ENCODE measurements at places on chromosomes 7 and 10. TPM values are rescaled to one million over a fixed set of nuclear protein-coding genes. Genes with fewer than 3 reads are reported as not detected.

DNA sequence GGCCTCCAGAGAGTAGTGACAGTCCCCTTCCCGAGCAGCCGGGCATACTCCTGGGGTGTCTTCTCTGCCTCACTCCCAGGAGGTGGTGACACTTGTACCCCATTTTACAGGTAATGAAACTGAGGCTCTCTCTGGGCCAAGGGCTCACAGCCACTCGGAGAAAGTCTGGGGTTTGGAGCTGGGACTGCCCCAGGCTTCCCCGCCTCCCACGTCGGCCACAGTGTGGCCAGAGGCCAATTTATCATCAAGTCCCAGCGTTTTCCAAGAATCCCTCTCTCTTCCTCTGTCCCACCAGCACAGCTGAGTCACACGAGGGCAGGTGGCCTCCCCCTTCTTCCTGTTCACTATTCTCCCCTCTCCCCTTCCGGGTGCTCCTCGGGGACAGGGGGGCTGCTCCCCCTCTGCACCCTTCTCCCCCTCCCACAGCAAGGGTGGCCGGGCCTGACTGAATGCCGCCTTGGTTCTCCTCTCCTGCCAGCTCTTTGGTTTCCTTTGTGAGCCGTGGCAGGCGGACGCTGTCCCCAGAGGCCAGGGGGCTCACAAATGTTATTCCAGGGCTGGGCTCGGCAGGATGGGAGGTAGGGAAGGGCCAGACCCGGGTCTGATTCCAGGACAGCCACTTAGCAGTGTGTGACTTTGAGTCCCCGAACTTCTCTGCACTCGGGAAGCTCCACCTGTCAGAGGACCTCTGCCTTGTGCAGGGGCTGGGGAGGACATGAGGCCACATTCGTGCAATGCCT is 17.7 kb downstream of the CLIP2 start:
- peak; percentile 75 for DNase-seq

GRCh38 chr10:68235581-68235980 is 3.7 kb upstream of the ATOH7 start:
- DNase-seq: no peak

Gene C10orf88
- total RNA-seq: 14.3 TPM

DNA sequence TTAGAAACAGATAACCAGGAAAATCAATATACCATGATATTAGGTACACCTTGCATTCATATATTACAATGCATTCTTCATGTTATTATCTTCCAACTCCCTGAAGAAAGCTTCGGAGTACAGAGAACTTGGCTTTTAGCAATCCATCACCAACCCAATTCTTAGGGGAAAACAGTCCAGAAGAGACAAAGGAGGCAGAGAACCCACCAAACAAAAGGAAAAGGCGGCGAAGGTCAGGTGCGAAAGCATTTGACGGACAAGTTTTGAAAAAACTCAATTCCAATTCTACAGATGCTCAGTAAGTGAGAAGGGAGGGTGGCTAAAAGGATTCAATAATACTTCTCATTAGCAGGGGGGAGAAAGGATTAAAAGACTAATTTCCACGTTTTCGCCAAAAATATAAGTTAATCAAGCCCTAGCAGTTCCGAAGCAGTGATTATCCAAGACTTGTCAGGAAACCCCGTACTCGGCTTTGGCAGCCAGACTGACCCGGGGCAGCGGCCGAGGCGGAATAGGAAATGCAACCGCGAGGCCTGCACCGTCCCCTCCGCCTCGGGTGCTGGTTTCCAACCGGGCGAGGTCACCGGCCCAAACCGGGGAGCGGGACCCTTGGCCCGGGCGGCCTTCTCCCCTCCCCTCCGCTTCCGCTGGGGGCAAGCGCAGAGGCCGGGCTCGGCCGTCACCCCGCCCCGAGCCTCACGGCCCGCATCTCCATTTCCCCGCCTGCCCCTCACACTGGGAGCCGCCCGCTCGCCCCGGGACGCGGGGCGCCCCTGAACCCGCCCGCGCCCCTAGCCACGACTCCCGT is 747 bp downstream of the GDI2 start:
- DNase-seq: no peak

Gene GJD4
- not detected for total RNA-seq

DNA sequence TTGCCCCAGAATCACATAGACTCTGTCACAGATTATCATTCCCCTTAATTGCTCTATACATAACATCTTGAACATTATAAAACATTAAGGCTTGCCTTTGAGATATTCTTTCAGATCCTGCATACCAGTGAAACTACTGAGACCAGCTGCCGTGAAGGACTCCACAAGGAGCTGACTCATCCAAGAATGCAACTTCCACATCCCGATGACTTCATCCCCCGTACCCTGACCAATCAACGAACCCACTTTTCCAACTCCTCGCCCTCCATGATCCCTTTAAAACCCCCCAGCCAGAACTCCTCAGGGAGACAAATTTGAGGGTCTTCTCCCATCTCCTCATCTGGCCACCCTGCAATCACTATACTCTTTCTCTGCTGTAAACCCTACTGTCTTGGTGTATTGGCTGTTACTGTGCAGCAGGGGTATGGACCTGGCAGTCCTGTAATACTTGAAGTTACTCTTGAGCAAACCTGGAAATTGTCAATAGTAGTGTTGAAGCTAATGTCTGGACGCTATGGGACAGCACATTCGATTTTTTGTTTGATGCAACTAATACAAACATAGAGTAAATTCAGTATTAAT is 49.8 kb downstream of the HTR5A start:
- no peak for DNase-seq

DNA sequence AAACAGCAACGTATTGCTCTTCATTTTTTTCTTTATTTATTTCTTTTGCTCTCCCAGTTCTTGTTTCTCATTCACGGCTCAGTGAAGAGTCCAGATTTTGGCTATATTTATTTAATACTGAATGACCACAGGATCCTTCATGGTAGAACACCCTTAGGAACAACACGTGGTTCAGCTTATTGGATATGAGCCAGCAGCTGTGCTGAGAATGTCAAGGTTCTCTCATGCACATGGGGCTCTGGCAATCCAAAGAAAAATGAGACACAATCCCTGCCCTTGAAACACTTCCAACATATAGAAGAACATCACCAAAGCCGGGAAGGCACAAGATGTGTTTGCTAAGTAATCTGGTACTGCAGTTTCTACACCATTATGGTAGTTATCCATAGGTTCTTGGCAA is 852.9 kb downstream of the SORCS1 start:
- no peak for DNase-seq

DNA sequence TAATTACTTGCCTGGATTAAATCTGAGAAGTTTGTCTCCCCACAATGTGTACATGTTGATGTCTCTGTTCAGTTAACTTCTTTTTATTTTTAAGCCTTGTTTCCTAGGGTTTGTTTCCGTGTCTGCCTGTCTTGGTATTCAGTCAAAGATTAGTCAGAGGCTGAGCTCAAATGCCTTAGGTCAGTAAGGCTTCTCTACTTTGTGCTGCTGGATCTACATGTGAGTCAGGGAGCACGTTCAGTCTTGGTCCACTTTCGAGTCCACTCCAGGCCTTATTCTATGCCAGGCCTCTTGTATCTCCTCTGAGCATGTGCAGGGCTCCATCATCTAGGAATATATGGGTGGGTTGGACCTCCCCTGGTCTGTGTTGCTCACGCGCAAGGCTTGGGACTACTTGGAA is 93.3 kb upstream of the FZD8 start:
- DNase-seq: peak; percentile 29

Gene NCF1
- total RNA-seq: not detected

DNA sequence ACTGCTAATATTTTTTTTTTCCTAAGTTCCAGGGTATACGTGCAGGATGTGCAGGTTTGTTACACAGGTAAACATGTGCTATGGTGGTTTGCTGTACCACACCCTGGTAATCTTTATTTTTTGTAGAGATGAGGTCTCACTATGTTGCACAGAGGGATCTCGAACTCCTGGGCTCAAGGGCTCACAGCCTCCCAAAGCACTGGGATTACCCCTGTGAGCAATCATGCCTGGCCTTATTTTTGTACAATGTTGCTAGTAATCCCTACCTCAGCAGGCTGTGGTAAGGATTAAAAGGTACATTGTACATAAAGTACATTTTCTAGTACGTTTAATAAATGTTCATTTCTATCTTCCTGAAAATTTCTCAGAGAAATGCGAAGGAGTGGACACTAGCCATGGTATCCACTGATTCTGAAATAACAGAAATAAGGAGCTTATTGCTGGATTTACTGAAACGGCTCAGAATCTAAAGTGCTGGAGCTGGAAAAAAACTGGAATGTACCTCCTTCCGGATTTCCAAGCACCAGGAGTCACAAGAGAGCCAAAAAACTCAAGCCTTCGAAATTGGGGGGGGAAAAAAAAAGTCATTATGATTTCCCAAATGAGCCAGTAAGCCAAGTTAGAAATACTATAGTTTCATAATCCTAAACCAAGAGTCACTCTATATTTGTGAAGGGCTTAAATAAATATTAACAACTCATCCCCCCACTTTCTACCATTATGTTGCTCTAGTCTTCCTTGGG is 69.6 kb downstream of the NT5C2 start:
- DNase-seq: no peak

DNA sequence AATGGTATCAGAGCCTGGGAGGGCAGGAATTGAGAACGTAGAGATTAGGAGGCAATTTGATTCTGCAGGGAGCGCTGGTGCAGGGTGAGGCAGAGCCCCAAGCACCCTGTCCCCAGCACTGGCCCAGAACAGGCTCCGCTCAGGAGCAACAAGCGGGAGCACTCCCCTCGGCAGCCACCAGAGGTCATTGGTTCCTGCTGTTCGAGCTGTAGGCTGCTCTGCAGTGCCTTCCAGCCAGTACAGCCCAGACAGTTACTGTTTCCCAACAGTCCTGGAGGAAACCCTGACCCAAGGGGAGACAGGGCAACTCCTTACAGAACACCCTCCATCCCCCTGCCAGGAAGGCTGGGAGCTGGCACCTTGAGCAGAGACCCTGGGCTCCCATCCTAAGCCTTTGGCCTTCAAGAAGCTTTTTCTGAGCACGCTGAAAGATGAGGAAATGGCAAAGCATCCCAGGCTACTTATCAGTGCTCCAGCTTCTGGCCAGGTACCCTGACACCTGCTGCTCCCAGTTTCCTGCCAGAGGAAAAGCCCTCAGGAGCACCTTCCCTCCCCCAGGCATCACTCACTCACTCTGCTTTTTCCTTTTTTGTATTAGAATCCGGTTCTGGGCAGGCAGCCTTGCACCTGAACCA is 71.2 kb upstream of the EFCAB10 start:
- DNase-seq: peak; percentile 30

GRCh38 chr10:129971381-129972144 is 7.5 kb upstream of the EBF3 start:
- DNase-seq: no peak

- DNase-seq: no peak
These were observed 212.8 kb upstream of the PODXL start for GRCh38 chr7:131769241-131769640.

GRCh38 chr7:39607865-39608264 is 15.5 kb upstream of the RALA start:
- no peak for DNase-seq

Gene FRG2B
- total RNA-seq: not detected

Gene CRYGN
- total RNA-seq: not detected

DNA sequence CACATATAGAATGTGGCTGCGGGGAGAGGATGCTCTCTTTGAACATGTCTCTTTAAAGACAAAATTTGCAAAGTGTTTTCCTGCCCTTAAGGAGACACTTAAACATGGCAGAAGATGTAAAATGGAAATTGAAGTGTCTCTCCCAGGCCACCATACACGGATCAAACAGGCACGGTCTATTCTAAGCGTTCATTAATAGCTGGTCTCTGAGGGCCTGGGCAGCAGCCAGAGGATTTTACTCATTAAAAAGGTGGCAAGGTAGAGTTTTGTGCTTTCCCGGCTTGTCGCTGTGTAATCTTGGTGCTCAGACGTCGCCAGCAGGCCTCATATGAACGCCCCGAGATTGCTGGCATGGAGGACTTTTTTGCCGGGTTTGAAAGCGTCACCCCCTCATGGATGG is 205.5 kb downstream of the EMX2 start:
- no peak for DNase-seq

DNA sequence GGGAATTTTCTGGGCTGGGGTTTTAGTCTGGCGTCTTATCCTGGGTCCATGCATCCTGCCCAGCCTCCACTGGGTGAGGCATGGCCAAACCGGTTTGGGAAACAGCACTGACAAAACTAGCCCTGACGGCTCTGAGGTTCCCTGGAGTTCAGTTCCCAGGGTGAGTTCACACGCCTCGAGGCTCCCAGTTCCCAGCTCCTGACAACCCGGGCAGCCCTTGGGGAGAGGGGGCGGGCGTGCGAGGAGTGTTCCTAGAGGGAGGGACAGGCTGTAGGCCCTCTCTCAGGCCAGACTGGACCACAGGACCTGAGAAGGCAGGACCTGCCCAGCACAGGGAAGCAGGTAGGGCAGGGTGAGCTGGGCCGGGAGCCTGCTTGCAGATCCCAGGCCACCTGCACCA is 82.3 kb upstream of the PPIF start:
- DNase-seq: no peak

Gene ADAMTS14
- 30.2 TPM for total RNA-seq

Gene PLAU
- total RNA-seq: 81.2 TPM

- DNase-seq: no peak
These were observed 19.1 kb downstream of the DNAJB12 start for GRCh38 chr10:72335394-72336258.

DNA sequence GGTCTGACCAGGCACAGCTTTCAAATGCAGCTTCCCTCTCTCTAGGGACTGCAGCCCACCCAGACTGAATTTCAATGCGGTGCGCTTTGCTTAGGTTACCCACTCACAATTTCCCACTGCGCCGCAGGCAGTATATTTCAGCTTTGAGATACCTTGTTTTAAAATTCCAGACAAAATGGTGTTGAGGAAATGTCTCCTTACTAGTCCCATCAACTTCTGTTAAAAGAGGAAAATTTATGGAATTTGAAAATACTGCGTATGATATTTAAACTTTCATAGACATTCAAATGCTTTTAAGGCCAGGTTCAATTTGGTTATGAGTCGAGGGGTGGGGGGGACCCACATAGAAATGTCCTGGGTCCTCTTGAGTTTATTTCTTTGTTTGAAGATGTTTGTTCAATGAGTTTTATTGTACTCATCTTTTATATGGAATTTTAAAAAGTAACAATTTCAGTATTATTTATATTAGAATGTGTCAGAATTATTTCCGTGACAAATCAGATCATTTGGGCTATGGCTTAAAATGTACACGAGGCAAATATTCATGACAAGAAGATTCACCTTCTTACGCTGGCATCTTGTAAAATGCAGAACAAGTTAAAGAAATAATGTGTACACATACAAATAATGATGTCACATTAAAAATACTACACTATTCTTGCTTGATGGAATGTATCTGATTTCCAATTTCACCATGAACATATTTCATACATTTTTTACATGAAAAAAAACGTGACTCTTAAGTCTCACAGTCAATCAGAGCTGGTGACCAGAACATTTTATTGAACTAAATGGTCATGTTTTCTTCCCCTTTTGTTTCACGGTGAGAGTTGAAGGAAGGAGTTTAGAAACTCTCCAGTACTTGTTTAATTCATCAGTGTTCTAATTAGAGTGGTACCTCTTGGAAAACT is 1.3 kb downstream of the IKZF1 start:
- DNase-seq: no peak

GRCh38 chr10:131119626-131120355 is 191.7 kb downstream of the TCERG1L start:
- DNase-seq: no peak

Gene AKR1C4
- not detected for total RNA-seq

GRCh38 chr7:130896898-130897514 is 163.0 kb upstream of the KLF14 start:
- peak; percentile 69 for DNase-seq

Gene SPDYE16
- not detected for total RNA-seq

All from astrocyte (in vitro differentiated cells and primary cell).